ENCODE measurements at places on chromosomes 12 and 14.

DNA sequence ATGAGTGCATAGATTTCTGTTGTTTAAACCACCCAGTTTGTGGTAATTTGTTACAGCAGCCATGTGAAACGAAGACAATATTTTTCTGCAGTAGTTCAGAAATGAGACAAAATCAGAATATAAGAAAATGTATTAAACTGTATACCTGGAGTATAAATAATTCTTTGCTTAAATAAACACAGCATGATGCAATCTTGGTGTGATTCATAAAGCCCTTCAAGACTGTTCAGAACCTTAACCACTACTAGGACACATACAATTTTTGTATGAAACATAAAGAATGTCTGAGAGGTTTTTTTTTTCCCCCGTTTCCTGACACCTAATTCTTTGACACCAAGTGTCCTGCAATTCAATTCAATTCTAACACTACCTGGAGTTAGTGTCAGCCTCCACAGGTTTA is 10.5 kb downstream of the C12orf75 start:
- no peak for DNase-seq

- peak; percentile 25 for DNase-seq
Observed at GRCh38 chr12:4356041-4356327, 23.5 kb downstream of the FGF23 start.

- DNase-seq, result no peak
Observed at GRCh38 chr14:23442721-23443356, 7.4 kb upstream of the MYH7 start.

DNA sequence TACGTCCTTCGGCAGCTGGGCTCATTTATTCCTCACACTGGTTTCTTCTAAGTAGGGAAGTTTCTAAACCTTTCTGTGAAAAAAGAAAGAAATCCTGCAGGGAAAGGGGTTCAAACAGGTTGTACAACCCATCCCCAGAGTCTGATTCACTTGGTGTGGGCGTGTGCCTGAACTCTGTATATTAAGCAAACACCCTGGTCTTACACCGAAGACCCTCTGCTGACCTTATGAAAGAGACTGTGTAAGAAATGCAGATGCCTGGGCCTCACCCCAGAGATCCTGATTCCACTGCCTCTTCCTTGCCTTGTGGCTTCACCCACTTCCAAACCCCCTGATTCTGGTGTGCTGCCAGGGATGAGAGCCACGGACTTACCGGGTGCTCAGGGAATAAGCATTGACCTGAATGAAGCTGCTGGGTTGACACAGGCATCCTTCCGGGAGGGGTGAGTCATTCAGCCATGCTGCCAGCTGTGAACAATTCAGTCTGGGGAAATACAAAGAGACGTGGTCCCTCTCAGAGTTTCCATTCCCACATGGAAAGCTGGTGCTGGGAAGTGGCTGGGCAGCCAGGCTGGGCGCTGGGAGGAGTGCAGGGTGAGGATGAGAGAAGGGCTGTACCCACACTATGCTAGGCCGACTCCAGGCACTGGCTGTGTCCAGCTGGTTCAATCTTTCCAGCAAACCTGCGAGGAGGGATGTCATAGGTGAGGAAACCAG is 26.5 kb upstream of the ACTN1 start:
- DNase-seq, result peak; percentile 73

GRCh38 chr12:97862072-97862471 is 399.5 kb downstream of the RMST start:
- no peak for DNase-seq

GRCh38 chr14:94752591-94753436 is 17.1 kb downstream of the GSC start:
- no peak for DNase-seq

- DNase-seq, result no peak
Observed at GRCh38 chr14:95876761-95877538, at the start of gene TUNAR. Gene TUNAR (plus strand): TSS chr14:95876832.

GRCh38 chr12:95630496-95630895 is 79.2 kb upstream of the USP44 start:
- no peak for DNase-seq

- DNase-seq, result no peak
Observed at GRCh38 chr14:75441728-75442127, 13.9 kb downstream of the JDP2 start.

- no peak for DNase-seq
Observed at GRCh38 chr12:111426344-111427185, 20.8 kb downstream of the SH2B3 start.

GRCh38 chr12:30859226-30859625 is 67.3 kb upstream of the TSPAN11 start:
- DNase-seq, result no peak

GRCh38 chr12:102376781-102377180 is 103.6 kb downstream of the IGF1 start:
- no peak for DNase-seq

GRCh38 chr14:85644211-85644610 is 114.3 kb downstream of the FLRT2 start:
- no peak for DNase-seq

DNA sequence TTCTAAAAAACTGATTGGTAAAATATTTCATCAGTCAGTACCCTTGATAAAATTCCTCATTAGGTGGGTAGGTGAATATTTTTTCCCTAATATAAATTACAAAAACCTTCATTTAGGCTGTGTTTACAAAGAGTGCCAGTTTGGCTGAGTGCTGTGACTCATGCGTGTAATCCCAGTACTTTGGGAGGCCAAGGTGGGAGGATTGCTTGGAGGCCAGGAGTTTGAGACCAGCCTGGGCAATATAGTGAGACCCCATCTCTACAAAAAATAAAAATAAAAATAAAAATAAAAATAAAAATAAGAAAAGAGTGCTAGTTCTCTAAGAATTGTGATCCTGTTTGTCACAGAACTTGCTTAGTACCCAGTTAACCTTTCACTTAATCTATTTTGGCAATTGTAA is 398.4 kb upstream of the RGS6 start:
- no peak for DNase-seq

DNA sequence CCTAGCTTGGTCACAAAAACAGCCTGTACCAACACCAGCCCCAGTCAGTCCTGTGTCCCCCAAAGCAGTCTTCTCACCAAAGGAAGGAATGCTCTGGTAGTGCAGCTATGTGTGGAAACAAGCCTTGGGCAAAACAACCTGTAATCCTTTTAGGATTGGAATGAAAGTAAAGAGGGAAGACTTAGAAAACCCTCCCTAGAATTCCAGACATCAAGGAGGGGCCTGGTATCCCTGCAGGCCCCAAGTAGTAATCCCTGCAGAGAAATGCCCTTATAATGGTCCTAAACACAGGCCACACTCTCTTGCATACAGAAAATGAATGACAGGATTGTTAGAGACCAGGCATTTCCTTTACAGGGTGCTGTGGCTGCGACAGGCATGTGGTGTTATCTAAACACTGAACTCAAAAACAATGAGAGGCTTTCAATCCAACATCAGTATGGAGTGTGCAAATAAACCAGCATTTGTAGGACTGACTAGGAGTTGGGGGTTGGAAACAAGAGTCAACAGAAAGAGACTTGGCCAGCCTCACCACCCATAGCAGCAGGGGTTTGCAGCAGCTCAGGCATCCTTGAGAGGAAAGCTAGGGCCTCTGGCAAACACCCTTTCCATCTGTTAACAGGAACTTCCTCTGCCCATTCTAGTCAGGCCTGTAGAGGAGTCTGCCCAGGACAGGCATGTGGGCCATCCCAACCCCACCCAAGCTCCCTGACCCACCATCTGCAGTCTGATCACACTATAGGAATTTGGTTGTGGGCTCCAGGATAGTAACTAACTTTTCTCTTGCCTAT is 59.1 kb downstream of the DCAF5 start:
- DNase-seq, result no peak

DNA sequence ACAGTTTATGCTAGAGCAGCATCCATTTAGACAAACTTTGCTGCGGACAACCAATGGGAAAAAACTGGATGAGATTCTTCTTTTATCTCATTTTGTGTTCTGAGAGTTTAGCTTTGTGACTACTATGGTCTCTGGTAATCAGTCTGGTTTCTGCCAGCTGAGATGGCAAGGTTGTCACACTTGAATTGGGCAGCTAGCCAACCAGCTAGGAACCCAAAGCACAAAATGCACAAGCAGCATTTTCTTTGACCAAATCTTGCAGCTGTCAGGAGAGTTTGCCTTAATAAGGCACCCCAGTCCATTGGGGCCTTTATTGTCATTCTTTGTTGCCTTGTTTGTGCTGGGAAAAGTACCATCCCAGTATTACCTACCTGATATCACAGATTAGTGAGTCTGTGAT is 34.0 kb upstream of the ETV6 start:
- no peak for DNase-seq

DNA sequence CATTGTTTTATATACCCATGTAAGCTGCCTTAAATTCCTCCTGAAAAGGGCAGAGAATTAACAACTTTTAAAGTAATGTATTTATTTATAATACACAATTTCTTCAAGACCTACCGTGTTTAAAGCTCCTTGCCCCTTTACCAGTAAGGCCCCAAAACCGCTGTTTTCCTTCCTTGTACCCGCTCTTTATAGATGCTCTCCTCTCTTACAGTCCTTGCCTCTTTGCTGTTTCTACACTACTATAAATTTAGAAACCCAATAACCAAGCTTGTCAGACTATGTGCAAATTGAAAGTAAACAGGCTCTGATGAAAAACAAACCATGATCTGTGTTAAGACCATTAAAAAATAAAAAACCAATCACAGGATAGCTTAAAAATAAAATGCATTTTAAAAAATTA is 3.9 kb downstream of the MPHOSPH9 start:
- DNase-seq, result no peak

DNA sequence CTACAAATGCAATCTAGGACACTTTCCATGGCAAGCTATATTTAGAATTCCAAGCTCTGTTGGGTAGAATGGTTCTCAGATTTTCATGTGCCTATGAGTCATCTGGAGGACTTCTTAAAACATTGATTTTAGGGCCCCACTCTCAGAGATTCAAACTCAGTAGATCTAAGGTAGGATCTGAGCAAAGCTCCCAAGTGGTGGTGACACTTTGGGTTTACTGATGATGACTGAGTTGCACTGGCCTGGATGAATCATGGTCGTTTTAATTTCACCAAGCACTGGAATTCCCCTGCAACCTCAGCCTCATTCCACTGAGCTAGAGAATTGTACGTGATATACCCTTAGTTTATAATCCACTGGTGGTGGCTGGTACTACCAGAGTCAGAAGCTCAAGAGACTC is 86.5 kb downstream of the PPM1H start:
- no peak for DNase-seq

- no peak for DNase-seq
Observed at GRCh38 chr14:79732911-79733655, 478.2 kb downstream of the DIO2 start.

DNA sequence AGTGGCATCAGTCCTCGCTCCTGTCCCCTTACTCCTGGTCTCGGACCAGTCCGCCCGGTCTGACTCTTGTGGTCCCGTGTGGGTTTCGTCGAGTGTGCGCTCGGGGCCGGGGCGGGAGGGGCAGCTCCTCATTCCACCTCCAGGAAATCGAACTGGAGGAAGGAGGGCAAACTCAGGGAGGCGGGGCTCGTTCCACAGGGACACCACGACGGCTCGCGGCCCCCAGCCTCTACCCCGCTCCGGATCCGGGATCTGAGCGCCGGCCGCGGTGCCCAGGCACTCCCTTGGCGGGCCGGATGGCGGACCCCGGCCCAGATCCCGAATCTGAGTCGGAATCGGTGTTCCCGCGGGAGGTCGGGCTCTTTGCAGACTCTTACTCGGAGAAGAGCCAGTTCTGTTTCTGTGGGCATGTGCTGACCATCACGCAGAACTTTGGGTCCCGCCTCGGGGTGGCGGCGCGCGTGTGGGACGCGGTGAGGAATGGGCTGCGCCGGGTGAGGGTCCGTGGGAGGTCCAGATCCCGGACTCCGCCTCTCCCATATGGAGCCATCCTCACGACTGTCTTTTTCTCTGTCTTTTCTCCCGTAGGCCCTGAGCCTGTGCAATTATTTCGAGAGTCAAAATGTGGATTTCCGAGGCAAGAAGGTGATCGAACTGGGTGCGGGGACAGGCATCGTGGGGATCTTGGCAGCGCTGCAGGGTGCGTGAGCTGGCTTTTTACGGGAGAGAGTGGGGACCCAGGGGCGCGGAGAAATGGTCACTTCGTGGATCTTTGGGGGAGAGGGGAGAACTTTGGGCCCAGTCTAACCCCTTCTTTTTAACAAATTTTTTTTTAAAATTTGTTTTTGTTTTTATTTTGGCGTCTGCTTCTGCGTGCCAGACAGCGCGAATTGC is at the start of gene EEF1AKMT3:
Gene EEF1AKMT3 (plus strand): TSS at position 186 of the 894 bp plus-strand sequence. CDS start 111 bp downstream, at position 297.
- peak; percentile 67 for DNase-seq

DNA sequence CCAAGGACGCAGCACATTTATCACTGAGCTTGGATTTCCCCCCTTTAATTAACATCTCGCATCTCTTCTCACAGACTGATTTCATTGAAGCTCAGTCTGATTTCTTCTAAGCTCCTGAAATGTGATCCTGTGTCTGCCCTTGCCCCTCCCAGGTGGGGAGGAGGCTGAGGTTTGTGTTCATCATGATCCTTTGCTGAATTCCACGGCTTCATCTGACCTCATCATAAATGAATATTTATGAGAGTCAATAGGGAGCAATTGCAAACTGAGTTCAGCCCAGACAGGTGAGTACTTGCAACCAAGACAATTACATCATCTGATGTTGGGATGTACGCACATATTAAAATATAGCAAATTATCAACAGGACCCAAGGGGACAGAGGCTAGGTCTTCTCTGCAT is 72.4 kb downstream of the MAP1LC3B2 start:
- no peak for DNase-seq

DNA sequence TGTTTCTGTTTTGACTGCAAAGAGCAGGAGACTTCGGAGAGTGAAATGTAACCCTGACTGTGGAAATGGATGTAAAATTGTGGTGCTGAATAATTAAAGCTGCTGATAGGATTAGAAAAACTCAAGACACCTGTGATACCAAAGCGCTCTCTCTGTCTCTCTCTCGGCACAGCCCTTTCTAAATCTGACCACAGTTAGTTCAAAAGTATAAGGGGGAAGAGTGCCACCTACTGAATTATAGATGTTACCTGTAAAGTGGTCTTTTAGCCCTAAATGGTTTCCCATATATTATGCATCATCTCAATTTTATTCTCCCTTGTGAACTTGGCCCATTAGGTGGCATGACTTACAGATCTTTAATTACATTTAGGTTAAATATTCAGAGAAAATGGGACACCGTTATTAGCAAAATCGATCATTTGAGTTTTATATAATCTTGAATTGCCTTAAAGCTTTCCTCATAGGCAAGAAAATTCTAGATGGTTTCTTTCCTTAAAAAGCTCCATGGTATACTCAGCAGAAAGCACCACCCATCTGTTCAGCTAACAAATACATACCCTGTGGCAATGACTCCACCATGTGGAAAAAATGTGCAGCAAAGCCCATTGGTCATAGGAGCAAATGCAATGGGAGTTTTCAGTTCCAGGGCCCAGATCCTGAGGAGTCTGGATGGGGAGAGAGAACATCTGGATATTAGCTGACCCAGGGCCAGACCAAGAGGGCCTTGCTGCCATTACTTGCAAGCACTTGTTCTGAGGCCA is 18.1 kb downstream of the RFC5 start:
- DNase-seq, result no peak
